ENCODE measurements at places on chromosomes 2 and 18. TPM values are rescaled to one million over a fixed set of nuclear protein-coding genes. Genes with fewer than 3 reads are reported as not detected.

Gene ROCK2
- polyA plus RNA-seq: 39.3 TPM

Gene HES6
- polyA plus RNA-seq: 5.3 TPM

Gene MARCHF4
- 0.09 TPM for polyA plus RNA-seq

Gene DSG1
- polyA plus RNA-seq: 0.03 TPM

Gene ELOA2
- polyA plus RNA-seq: not detected

Gene PCGF1
- 26.5 TPM for polyA plus RNA-seq

Gene EPC2
- polyA plus RNA-seq: 45.1 TPM

Gene IL36B
- not detected for polyA plus RNA-seq

Gene GPR45
- polyA plus RNA-seq: not detected

Gene BMP10
- not detected for polyA plus RNA-seq

Gene STPG4
- 0.37 TPM for polyA plus RNA-seq

Gene DHRS9
- polyA plus RNA-seq: 0.58 TPM

Gene CHST9
- 4.4 TPM for polyA plus RNA-seq

Gene ESPNL
- 1.9 TPM for polyA plus RNA-seq

Gene SCTR
- 9.6 TPM for polyA plus RNA-seq

Gene CXCR2
- 0.58 TPM for polyA plus RNA-seq

Gene ALK
- 0.35 TPM for polyA plus RNA-seq

Gene TEKT4
- not detected for polyA plus RNA-seq

Gene TACR1
- 1.7 TPM for polyA plus RNA-seq

Gene CAD
- 54.1 TPM for polyA plus RNA-seq

Gene LYPD6
- polyA plus RNA-seq: 18.8 TPM

Gene CPLX4
- polyA plus RNA-seq: 0.06 TPM

Gene TEX44
- polyA plus RNA-seq: not detected

Gene EGR4
- polyA plus RNA-seq: not detected

Gene DNAH6
- polyA plus RNA-seq: 1.9 TPM

Gene FBXO41
- polyA plus RNA-seq: 1.8 TPM

Gene IL1R2
- polyA plus RNA-seq: 0.27 TPM

Gene HAAO
- 33.3 TPM for polyA plus RNA-seq

Gene CROCC2
- 0.05 TPM for polyA plus RNA-seq

Gene CHRND
- polyA plus RNA-seq: 0.87 TPM

Measured in renal cortex interstitium (tissue), 15 donors.